ENCODE measurements at places on chromosomes 11 and 22.

DNA sequence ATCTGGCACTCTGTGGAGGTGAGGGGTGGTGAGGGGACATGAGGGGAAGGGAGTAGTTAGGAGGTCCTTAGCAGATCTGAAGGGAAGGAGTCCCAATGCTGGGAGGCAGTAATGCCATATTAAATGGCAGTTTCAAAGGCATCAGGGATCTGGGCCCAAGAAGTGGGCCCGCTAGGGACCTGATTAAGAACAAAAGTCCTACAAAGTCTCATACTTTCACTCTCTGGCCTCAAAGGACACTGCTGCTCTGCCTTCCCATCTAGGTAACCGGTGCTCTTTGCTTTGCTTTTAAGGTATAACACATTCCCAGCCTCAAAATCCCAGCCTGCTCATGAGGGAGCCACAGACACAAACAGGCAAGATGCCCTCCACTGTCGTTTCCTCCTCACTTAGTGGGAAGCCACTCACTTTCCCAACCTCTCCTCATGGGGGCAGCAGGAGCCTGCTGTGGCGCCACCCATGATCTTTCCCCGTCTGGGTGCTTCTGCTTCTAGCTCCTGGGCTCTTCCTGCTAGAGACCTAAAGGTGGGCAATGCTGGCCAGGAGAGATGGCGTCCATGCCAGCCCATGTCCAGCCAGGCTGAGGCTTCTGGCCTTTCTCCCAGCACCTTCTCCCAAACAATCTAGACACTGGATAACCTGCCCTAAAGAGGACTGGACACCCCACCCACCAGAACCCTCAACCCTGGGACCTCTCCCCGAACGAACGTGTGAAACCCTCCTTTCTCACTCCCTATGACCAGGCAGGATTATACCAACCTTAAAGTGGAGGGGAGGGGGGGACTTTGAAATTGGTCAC lies 68.3 kb downstream of the PLEKHA7 start:
- DNase-seq: no peak

GRCh38 chr11:64867748-64868462 lies 10.5 kb downstream of the EHD1 start:
- DNase-seq: no peak

GRCh38 chr11:100574894-100575769 lies 112.0 kb upstream of the ARHGAP42 start:
- no peak for DNase-seq

DNA sequence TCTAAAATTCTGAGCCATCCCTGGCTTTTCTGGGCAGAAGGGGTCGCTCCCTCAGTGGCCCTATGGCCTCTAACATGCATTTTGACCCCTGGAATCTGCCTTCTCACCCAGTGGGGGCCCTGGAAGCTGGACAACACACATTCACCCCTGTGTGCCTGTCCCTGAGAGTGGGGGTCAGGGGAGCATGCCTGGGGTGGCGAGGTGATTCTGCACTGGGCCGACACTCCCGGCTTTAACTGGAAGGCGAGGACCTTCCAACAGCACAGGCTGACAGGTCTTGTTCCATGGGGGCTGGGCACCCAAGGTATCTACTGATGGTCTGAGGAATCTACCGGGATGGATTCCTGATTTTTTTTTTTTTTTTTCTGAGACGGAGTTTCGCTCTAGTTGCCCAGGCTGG lies 10.7 kb downstream of the PPM1F start:
- DNase-seq: no peak

DNA sequence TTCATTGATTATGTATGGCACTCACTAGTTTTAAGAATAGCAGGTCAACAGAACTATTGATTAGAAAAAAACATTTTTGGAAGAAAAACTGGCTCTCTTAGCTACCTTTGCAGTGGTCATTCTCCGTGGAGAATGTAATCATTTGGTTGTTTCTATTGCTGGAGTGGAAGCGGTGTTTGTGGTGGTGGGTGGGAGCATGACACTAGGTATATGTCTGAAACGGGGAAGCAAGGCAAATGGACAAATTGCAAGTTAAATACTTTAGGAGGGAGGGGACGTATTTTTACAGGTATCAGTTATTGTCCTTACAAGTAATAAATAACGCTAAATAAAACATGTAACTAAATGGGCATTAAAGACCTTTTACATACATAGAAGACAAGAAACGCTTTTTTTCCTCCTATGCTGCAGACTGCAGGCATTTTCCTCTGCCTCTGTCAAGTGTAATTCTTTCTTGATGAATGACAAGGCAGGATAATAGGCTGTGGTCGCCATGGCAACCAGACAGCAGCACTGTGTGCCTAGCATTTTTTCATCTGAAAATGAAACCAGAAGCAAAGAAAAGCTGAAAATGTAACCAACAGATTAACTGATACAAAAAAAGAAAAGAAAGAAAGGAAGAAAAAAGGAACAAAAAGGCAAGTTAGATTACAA lies 46.2 kb downstream of the BLID start:
- DNase-seq: no peak

- no peak for DNase-seq
Observed at GRCh38 chr22:38504731-38505540, 1.2 kb downstream of the DDX17 start.

- no peak for DNase-seq
Observed at GRCh38 chr11:4065601-4066377, 28.8 kb upstream of the RRM1 start.

DNA sequence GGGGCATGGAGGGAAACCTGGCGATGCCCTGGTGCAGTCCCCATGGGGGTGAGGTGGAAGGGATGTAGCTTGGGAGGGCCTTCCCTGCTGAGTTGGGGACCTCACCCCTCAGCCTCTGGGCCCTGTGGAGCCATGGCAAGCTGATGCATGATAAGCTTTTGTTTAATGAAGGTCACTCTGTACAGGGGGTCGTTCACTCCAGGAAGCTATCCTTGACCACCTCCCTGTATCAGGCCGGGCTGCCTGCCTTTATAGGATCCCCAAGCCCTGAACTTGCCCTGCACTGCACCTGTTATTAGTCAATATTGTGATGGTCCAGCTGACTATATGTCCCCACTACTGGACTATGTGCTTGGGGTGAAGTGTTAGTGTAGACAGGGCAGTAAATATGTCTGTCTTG lies 49.7 kb upstream of the MYEOV start:
- no peak for DNase-seq

GRCh38 chr11:72378704-72379383 lies 55.5 kb downstream of the CLPB start:
- DNase-seq: no peak

- DNase-seq: no peak
Observed at GRCh38 chr11:29328961-29329441, 687.8 kb downstream of the KCNA4 start.

DNA sequence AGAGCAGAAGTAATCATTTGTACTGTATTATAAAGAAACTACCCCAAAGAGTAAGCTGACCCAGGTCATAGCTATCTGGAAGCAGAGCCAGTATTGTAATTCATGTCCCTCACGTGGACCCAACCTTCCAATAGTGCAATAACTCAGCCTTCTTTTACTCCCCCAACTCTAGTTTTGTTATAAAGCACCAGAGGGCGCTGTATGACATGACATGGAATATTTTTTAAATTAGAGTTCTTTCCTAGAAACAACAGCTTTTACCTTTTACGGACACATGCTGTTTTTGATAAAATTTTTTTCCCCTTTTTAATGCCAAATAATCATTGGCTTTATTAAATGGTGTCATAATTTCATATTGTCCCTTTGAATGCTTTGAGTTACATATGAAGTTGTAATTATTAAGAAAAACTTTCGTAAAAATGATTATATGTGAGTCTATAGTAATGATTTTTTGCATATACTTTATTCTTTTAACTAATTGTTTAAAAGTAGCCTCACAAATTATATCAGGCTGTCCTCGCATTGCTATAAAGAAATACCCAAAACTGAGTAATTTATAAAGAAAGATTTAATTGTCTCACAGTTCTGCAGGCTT lies 76.9 kb downstream of the DKK3 start:
- no peak for DNase-seq

GRCh38 chr11:114237321-114238280 lies 58.6 kb upstream of the NNMT start:
- no peak for DNase-seq

DNA sequence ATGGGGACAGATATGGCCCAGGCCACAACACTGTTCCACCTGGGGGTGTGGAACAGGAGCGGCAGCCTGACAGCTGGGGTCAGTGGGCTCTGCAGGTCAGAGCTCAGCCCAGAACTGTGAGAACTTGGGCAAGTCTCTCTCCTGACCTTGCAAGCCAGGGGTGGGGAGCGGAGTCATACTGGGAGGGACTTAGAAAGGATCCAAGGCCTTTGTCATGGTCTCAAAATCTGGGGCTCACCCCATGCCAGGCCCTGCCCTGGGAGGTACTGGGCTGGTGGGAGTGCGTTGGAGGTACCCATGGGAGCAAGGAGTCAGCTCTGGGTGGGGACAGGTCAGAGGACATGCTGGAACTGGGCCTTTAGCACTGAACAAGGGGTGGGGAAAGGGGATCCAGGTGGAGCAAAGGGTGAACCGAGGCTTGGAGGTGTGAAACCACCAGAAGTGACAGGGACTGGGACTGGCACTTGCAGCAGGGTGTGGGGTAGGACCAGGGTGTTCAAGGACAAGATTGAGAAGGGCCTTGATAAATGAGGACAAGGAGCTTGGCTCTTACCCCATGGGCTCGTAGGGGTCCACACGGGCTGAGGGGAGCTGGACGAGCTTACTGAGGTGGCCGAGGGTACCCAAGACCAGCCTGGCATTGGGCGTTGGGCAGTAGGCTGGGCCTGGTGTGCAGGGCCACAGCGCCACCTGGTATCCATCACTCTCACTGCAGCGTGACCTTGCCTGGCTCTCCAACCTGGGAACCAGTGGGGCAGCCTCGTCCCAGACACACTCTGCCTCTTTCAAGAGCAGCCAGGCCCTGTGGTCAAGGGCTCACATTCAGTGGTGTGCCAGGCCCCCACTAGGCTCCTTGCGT lies 7.4 kb upstream of the PMM1 start:
- DNase-seq: no peak

GRCh38 chr22:30115705-30116104 lies 35.4 kb downstream of the HORMAD2 start:
- DNase-seq: no peak

DNA sequence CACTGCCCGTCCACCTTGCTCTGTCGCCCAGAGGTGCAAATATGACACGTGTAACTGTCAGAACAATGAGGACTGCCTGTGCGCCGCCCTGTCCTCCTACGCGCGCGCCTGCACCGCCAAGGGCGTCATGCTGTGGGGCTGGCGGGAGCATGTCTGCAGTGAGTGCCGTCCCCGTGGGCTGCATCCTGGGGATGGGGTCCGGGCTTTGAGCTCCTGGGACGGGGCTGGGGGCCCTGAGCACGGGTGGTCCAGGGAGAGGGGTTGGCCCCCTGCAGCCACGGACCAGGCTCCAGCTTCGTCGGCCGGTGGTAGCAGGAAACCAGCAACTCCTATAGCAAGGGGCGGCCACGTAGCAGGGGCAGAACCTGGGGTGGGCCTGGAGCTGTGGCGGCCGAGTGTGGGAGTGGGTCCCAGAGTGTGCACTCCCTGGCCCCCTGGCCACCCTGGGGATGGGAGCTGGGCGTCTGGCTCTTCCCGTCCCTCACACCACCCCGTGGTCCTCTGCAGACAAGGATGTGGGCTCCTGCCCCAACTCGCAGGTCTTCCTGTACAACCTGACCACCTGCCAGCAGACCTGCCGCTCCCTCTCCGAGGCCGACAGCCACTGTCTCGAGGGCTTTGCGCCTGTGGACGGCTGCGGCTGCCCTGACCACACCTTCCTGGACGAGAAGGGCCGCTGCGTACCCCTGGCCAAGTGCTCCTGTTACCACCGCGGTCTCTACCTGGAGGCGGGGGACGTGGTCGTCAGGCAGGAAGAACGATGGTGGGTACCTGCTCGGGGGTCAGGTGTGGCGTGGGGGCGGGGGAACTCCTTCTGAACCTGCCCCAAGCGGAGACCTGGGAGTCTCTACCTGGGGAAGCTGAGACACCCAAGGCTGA lies 10.1 kb downstream of the MUC2 start:
- no peak for DNase-seq

DNA sequence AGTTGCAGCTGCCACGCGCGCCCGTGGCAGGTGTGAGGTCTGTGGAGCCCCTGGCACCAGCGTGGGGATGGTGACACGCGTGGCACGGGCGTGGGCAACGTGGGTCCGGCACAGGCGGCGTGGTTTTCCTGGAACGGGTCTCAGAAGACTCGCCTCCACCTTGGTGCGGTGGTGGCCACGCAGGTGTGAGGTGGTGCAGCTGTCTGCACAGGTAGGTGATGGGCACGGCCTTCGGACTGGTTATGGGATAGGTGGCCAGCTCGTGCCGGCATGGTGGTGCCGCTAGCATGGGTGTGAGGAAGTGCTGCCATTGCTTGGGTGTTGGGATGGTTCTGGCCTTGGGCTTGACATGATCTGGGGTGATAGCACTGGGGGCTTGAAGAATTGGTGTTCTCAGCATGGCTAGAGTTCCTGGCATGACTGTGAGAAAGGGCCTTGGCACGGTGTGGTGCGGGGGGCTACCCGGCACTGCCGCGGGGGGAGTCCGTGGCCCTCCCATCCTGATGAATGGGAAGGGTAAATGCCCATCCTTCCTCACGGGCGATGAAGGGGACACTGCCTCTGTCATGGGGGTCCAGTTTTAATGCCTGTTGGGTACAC lies 531 bp downstream of the DAGLA start:
- DNase-seq: no peak

- DNase-seq: no peak
Observed at GRCh38 chr11:10439351-10439750, 15.7 kb upstream of the AMPD3 start.

- DNase-seq: no peak
Observed at GRCh38 chr11:2576111-2576510, 123.7 kb downstream of the KCNQ1OT1 start.

- no peak for DNase-seq
Observed at GRCh38 chr22:22773427-22773826, 114.2 kb upstream of the IGLL5 start.

DNA sequence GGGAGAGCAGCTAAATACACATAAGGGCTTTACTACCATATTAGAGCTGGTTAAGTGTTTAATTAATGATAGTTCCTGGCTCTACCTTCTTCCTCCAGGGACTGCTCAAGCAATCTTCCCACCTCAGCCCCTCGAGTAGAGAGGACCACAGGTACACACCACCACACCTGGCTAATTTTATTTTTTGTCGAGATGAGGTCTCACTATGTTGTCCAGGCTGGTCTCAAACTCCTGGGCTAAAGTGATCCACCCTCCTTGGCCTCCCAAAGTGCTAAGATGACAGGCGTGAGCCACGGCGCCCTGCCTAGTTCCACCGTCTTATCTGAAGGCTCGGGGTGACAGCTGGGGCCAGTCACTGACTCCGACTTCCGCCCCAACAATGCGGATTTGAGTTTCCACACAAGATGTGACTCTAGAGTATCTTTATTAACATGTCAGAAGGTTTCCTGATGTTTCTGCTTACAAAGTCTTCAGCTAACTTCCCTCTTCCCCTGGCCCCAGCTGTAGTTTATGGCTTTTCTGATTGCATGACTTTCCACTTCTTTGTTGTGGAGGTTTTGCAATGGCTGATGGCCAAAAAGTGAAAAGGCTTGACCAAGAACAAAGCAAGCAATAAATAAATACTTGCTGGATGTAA lies 16.8 kb downstream of the TPST2 start:
- DNase-seq: no peak
